ENCODE measurements at places on chromosomes 1 and 21. TPM values are rescaled to one million over a fixed set of nuclear protein-coding genes. Genes with fewer than 3 reads are reported as not detected.

DNA sequence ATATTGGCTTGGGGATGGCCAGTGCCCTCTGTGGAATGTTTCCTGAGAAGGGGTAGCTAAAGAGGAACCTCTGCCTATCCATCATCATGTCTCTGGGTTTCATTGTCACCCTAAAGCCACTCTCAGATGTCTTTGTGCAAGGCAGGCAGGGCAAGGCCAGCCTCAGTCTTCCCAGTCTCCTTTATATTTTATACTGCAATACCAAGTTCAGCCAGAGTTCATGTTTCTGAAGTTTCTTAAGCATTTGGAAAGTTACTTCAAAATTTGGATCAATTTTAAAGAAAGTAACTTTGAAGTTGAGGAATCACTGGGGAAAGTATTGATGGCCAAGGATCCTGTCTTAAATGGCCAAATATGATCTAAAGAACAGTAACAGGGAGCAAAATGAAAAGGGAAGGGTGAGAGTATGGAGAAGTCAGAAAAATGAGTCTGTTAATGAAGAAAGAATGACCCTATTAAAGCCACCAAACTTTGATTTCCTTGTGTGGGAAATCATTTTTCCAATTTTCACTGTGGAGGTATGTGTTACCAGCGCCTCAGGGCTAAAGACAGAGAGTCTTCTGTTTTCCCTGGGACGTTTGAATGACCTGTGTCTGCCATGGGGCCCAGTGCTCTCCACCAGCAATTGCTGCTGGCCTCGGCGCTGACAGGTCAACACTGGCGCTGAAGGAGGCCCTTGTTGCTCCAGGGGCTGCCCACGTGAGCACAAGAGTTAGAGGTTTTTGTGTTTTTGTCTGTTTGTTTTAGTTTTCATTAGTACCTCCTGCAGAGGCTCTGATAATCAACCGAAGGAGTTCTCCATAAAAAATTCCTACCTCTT, 93.9 kb downstream of the ATP5PO start:
- no peak for DNase-seq

The GPR52 gene
- 0.98 TPM for total RNA-seq

DNA sequence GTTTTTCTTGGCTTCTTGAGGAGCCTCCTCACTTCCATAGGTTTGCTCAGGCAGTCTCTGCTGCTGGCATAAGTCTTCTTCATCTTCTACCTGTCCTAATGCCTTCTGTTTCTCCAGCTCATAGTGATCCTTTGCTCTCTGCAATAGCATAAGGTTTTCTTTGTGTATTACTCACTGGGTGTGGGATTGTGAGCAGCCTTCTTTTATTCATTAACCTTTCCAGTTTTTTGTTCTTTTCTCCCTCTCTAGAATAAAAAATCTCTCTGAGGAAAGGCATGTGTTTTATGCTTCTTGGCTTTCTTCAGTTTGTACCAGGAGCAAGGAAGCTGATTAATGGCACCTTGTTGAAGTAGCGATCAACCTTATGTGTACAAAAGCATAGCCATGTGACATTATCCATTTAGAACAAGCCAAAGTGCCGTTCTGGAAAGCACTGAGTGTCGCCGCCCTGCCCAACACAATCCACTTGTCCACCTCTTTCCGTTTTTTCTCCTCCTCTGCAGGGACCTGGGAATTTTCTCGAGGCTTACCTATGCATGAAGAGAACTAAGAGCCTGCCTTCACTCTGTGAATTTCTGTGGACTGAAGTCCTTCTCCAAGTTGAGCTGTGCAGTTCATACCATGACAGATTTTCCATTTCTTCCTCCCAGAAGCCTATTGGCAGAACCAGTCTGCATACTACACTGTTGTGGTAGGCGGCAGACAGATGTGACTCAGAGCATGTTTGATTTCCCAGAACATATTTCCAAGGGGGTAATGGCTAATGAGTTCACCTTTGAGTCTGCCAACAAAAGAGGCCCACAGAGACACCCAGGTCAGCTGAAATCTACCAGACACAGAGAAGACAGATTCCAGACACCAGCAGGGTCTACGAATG, 39.0 kb downstream of the DPT start:
- peak; percentile 16 for DNase-seq

The CD53 gene
- 55.2 TPM for total RNA-seq

- DNase-seq, result no peak
Measured at GRCh38 chr1:160419150-160419837, 18.9 kb downstream of the VANGL2 start.

- DNase-seq, result peak; percentile 4
Measured at GRCh38 chr1:91092503-91092902, 70.7 kb upstream of the ZNF644 start.

- DNase-seq, result no peak
Measured at GRCh38 chr1:87024936-87025540, 110.6 kb downstream of the HS2ST1 start.

GRCh38 chr1:74195339-74195738, 2.6 kb downstream of the LRRIQ3 start:
- no peak for DNase-seq

- no peak for DNase-seq
Measured at GRCh38 chr1:31782421-31783410, 18.6 kb upstream of the ADGRB2 start.

The TGFB2 gene
- total RNA-seq, result 21.2 TPM

The TBX15 gene
- 0.32 TPM for total RNA-seq

The PTPN7 gene
- total RNA-seq, result 1.0 TPM

The PLA2G2F gene
- total RNA-seq, result not detected

GRCh38 chr1:155794605-155795245, 62.3 kb downstream of the GON4L start:
- no peak for DNase-seq

- no peak for DNase-seq
Measured at GRCh38 chr1:91123773-91124172, 101.9 kb upstream of the ZNF644 start.

All from heart right ventricle (tissue), 16 donors.